ENCODE measurements at places on chromosomes 16 and 17.

DNA sequence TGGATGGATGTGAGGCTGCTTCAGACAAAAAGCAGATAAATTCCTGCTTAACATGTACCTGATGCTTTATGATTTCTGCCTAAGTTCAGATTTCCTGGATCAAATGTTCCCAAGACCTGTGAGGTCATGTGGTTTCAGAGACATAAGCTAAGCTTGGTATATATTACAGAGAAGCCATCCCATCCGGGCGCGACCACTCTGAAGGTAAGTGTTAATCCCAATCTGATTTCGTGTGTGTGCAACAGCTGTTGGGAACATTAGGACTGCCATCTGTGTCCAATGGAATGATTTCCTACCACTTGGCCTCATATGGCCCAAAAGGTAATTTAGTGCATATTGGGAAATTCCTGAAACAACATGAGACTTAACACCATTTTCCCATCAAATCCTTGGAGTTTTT lies 199.1 kb downstream of the HS3ST3B1 start:
- no peak for DNase-seq

- no peak for DNase-seq
Measured at GRCh38 chr17:78532311-78532710, 44.9 kb downstream of the DNAH17 start.

- no peak for DNase-seq
Measured at GRCh38 chr17:76735006-76735405, 2.1 kb downstream of the SRSF2 start.

GRCh38 chr16:24452724-24453123 lies 86.6 kb upstream of the RBBP6 start:
- no peak for DNase-seq

GRCh38 chr17:83037084-83037873 lies 42.1 kb upstream of the METRNL start:
- no peak for DNase-seq

Measured in T-helper 22 cell (primary cell).